Activated T-cell treated with anti-CD3 and anti-CD28 coated beads for 4 hours (primary cell): ENCODE measurements at places on chromosomes 6 and 20.
A peak's percentile ranks its signal among the peaks of the same experiment; 100 is the strongest.

- DNase-seq = no peak
Measured at GRCh38 chr6:160154471-160154870, 32.9 kb downstream of the SLC22A1 start.

DNA sequence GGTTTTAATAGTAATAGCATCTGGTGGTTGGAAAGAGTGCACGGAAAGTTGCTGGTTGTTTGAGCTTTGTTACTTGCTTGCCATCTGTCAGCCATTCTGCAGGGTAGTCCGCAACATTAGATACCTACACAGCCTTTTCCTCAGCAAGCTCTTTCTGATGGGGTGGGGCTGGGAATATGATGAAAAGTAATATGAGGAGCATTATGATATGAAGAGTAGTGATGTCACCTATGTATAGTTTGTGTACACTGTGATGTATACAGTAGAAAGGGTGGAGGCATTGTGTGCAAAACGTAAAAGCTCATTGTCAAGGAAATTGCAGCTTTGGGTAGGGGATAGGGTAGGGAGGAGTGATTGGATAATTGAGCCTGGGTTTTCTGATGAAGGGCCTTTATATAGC is 16.1 kb downstream of the SCAF8 start:
- DNase-seq = no peak

- DNase-seq = no peak
Measured at GRCh38 chr20:20363799-20364592, 3.9 kb upstream of the INSM1 start.

DNA sequence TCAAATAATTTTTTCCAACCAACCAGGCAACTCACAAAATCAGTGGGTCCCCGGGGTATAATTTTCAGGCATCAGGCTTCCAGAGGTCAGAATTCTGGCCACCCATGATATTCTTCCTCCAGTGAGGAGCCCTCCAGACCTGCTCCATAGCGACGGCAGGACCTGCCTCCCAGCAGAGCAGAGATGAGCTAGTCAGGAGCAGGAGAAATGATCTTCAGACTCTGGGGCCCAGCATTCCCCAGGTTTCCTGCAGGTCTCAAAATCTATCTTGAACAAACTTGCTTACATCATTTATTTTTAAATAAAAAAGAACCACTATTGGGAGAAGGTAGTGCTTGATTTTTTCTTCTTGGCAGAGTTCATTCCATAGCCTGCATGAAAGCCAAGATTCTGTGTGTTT is 44.7 kb downstream of the FAM50B start:
- no peak for DNase-seq

GRCh38 chr6:78062993-78063392 is 410.2 kb downstream of the MEI4 start:
- DNase-seq = no peak

GRCh38 chr6:17688481-17688880 is 18.2 kb downstream of the NUP153 start:
- no peak for DNase-seq

DNA sequence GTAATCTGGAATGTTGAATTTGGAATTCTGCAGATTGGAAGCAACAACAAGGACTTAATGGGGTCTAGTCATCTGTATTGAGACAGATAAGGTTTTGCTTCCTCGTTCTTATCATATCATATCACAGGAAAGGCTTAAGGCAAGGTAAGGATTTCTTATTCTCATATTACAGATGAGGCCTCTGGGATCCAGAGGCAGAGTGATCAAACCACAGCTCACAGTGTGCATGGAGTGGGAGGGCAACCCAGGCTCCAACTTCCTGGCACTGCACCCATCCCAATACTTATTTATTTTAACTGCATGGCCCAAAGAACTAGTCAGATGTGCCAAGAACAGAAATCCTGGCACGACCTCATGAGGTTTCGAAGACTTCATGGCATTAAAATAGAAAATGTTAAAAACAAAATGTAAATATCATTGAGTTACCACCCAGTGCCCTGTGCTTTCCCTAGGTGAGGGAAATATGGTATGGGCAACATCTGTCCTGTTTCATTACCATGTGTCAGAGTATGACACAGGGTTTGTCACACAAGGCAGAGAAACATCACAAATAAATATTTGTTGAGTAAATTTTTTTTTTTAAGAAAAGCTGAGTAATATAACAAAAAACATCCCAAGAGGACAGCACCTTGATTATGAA is 191.9 kb downstream of the ISM1 start:
- DNase-seq = no peak

DNA sequence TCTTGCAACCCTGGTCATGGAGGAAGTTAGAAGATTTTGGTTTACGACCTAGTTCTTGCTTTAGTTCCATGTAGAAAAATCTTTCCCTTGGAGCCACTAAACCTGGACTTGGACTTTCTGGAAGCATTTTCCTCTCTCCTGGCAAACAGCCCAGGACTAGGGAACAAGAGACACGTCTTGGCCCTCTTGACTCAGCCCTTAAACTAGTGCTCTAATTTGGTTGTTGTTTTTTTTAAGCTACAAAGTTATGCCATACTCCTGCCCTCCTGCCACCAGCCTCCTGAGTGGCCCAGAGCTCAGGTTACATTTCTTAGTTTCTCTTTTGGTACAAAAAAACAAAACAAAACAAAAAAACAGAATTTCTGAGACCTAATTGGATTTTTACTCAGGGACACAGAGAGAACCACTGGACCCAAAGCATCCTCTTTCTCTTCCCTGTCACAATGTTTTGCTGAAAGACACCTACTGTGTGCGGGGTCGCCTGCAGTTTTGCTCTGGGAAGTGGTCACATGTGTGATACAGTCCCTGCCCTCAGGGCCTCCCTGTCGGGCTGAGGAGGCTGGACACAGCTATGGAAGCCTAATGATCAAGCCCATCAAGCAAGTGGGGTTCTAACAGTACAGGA is 32.3 kb upstream of the SCUBE3 start:
- DNase-seq = no peak

GRCh38 chr6:150068720-150069648 is at the start of gene ULBP3:
TSS of gene ULBP3 (minus strand) at chr6:150069121. CDS start at chr6:150069066, 55 bp downstream.
- DNase-seq = peak; percentile 44

DNA sequence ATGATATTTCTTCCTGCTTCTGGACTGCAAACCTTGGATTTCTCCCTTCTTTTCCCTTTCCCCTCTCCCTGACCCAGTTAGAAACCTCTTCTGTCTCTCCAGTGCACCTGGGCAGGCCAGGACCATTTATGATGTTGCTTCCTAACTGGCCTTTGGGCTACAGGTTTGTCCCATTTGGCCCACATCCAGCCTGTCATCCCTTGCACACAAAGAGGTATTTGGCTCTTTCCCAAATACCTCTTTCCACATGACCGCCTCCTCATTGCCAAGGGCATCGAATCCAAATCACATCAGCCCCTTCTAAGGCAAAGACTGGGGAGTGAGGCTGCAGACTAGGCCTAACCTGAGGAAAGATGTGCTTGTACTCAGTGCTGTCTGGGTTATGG is 13.6 kb downstream of the FGD2 start:
- no peak for DNase-seq

DNA sequence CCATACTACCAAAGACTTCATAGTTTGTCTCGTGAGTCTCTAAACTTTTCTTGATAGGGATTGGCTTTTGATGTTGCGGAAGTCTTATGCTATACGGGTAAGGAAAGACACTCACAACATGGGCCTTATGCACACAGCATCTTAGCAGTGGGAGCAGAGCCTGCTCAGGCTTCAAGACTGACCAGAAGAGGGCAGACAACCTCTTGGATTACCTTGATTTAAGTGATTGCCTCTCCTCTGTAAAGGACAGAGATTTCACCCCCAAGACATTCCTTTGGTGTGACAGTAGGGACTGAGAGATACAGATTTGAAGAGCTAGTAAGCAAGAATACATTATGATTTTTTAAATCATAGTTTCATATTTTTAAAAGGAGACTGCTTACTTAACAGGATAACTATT is 71.0 kb upstream of the SAMD3 start:
- DNase-seq = peak; percentile 3

DNA sequence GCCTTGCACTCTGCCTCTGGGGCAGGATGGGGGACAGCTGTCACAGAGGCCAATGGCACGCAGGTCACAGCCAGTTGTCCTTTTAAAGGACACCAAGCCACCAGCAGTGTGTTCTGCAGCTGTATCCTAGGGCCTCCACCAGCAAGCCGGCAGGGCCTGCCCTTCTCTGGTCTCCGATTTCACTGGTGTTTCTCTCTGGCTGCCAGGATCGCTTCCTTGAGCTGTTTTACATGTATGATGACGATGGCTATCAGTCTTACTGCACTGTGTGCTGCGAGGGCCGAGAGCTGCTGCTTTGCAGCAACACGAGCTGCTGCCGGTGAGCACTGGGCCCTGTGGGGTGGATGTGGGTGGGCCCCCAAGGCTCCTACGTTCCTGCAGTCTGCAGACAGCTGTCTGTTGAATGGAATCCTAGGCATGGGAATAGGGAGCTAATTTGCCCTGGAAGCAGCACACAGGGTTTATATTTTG is 22.7 kb upstream of the MAPRE1 start:
- DNase-seq = no peak

GRCh38 chr6:45554591-45554990 is 176.9 kb upstream of the SUPT3H start:
- no peak for DNase-seq

DNA sequence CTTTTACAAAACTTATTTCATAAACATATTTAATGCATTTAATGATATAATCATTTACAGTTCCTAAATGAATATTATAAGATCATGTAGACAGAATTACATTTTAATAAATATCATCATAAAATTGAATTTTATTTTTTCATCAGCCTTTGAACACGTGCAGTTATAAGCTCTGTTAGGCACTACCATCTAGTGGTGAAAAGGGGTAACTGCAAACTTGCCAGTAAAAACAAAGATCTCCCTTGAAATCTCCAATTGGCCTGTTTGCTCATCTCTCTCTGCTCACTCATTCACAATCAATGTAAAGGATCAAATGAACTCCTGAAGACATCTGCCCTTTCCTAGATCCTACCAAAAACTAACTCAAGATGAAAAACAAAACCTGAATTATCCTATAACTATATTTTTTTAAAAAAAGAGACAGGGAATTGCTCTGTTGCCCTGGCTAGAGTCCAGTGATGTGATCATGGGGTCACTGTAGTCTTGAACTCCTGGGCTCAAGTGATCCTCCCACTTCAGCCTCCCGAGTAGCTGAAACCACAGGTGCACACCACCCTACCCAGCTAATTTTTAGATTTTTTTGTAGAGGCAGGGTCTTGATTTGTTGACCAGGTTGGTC is 31.7 kb downstream of the SAMHD1 start:
- DNase-seq = peak; percentile 19

GRCh38 chr20:19738951-19739350 is 19.1 kb upstream of the RIN2 start:
- DNase-seq = no peak

GRCh38 chr6:149209871-149210775 is 107.4 kb upstream of the TAB2 start:
- DNase-seq = no peak

DNA sequence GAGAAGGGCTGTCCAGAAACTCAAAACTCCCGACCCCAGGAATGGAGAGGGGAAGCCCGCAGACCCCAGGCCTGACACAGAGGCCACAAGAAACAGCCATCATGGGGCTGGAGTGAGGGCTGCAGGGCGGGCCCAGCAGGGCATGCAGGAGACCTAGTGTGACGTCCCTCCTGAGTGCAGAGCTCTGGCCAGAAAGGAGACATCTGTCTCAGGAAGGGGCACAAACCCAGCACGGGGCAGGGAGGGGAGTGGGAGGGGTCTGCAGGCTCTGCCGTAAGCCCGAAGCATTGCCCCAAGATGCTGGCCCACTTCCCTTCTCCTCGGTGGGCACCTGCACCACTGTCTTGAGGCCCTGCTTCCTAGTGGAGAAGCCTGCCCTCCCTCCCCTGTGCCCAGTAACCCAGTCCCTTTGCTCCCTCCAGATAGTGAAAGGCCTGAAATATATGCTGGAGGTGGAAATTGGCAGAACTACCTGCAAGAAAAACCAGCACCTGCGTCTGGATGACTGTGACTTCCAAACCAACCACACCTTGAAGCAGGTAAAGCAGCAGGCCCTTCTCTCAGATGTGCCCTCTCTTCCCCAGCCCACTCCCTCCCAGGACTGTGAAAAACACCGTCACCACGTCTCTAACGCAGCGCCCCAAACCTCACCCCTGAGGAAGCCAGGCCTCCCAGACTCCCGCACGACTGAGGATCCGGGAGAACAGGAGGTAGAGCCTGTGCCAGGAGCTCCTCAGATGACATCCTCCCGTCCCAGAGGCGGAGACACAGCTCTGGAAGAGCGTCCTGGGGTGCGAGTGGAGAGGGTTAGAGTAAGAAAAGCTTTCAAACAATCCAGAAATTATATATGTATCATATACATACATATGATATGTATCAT is 9.7 kb downstream of the CST7 start:
- DNase-seq = no peak

DNA sequence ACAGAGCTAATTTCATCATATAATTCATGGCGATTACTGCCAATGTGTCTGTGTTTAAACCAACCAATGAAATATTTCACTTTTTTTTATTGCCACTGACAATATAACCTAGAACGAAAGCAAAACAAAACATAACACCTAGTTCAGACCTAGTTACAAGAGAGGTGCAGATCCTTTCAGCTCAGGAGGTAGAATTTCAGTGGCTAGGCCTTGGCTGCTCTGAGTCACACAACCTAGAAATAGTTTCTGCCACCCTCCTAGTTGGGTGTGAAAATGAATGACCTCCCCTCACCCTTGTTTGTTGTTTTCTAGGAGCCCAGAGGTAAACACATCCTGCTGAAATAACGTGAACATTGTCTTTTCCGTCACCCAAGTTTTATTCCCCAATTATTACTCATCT is 356.3 kb downstream of the HTR1B start:
- DNase-seq = no peak

DNA sequence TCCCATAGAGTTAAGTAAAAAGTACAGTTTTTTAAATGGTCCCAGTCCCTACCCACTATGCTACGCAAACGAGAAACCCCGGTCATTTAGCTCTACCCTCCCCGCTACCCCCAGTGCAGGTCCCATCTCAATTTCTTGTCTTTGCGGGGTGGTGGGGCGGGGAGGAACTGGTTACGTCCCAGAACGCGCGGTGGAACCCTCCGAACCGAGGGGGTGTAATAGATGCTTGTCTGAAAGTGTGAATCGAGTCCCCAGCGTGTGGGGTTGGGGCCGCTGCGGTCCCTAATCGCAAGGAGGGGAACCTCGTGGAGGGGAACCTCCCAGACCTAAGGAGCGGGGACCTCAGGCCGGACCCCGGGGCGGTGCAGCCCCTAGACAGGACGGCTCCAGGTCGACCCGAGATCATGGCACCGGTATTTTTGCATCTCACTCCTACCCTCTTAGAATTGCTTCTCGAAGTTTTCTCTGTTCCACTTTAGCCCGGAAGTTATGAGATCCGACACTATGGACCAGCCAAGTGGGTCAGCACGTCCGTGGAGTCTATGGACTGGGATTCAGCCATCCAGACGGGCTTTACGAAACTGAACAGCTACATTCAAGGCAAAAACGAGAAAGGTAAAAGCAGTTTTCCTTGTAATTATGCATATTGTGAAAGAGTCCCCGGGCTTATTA is 779 bp downstream of the HEBP2 start:
- DNase-seq = no peak

- DNase-seq = no peak
Measured at GRCh38 chr6:168555618-168556273, 114.8 kb downstream of the SMOC2 start.
